ENCODE measurements at places on chromosomes 3 and 15.

DNA sequence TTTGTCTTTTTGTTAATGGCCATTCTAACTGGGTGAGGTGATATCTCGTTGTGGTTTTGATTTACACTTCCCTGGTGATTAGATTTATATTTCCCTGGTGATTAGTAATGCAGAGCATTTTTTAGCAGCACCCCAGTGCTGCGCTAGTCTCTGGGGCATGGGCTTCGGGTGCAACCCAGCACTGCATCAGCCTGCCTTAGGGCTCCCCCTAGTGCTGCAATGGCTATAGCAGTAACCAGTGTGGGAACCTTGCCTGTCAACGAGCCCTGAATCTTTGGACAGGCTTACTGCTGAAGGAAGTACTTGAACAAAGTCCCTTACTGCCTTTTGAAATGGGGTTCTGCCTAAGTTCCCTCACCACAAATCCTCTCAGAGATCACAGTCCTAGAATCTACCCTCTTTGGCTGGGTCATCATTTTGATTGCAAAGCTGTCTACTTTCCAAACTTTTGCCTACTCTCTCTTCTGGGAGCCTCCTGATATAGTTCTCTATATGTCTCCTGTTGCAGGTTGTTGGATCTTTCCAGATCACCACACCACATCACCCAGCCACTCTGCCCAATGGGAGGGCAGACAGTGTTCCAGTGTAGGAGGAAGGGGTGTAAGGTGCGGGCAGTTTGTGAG, 79.2 kb upstream of the CCNL1 start:
- DNase-seq = peak; percentile 19

DNA sequence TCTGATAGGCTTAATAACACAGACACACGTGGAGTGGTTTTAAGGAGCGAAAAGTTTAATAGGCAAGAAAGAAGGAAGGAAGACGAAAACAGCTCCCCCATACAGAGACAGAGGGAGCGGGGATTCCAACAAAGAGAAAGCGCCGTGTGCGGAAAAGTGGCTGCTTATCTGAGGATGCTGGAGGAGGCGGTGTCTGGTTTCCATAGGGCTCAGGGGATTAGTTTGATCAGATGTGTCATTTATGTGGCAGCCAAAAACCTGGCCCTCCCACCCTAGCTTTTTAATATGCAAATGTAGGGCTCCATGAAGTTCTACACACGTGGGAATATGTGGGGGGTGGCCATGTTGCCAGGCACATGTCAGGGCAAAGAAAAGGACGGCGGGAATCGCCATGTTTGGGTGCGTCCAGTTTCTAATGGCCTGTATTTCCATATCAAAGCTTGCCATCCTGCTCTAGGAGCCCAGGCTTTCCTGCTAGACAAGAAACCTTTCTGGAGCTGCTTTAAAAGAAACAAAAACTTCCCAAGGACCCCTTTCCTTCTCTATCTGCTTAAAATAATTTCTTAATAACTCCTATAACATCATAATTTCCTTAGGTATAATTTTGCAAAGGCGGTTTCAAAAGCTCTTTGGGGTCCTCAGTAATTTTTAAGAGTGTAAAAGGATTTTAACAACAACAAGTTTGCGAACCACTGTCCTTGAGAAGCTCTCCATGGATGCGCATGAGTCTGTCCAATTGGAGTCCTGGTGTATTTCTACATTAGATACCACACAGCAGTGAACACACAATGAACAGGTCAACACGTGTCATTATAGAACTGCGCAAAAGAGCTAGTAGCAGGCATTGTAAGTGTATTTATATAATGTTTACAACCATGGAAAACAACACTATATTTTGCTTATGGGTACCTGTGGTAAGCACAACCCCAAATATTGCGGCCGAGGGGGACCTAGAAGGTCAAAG, 622 bp upstream of the ZNF589 start:
- DNase-seq = no peak

- no peak for DNase-seq
Observed at GRCh38 chr3:26587571-26587970, 35.0 kb upstream of the LRRC3B start.

GRCh38 chr3:77414881-77415280, 375.0 kb downstream of the ROBO2 start:
- DNase-seq = no peak

GRCh38 chr3:149252272-149252671, 30.6 kb upstream of the CP start:
- DNase-seq = no peak
